AG04449 (cell line): ENCODE measurements at places on chromosomes 3 and 15.
A peak's percentile ranks its signal among the peaks of the same experiment; 100 is the strongest.

GRCh38 chr3:160027541-160028195, 39.0 kb downstream of the IL12A start:
- peak; percentile 26 for DNase-seq

- no peak for DNase-seq
Observed at GRCh38 chr3:133937061-133937686, 41.5 kb upstream of the RAB6B start.

DNA sequence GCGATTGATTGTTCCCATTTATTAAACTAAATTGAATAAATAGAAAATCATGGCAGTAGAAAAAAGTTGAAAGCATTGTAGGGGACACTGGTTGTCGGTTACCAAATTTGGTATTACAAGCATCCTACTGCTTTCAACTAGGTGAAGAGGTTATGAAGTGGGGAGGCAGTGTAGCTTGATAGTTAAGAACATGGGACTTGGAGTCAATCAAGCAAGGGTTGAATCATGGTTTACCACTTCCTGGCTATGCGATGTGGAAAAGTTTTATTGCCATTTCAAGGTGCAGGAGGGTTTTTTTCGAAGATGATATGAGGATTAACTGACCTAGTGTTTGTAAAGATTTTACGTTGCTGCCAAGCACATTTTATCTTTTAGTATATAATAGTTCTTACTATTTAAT, 318.2 kb upstream of the KCNH8 start:
- no peak for DNase-seq

DNA sequence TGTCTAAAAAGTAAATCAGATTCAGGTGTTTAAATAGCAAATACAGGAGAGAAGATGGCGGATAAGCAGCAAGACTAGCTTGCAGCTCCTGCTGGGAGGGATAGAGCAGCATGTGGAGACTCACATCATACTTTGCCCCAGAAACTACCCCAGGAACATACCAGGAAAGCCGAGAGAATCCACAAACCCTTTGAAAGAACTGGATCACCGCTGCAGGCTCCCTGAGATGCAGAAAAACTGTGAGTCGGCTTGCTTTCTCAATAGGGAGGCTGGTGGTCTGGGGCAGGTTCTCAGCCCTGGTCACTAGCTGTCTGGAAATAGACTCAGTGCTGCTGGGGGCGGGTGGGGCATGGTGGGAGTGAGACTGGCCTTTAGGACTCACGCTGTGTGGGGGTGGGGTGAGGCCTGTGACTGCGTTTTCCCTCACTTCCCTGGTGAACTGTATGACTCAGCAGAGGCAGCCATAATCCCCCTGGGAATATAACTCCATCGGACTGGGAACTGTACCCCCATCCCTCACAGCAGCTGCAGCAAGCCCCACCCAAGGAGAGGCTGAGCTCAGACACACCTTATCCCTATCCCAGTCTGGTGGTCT, 142.8 kb downstream of the CNTN6 start:
- DNase-seq, result no peak

- DNase-seq, result no peak
Observed at GRCh38 chr3:157754451-157754850, 251.2 kb upstream of the VEPH1 start.

GRCh38 chr3:112980080-112980479, 5.2 kb upstream of the CD200R1 start:
- DNase-seq, result no peak

- DNase-seq, result no peak
Observed at GRCh38 chr15:82900511-82901060, 51.9 kb downstream of the HOMER2 start.

- DNase-seq, result no peak
Observed at GRCh38 chr15:76994496-76994895, 430 bp upstream of the PSTPIP1 start.

- no peak for DNase-seq
Observed at GRCh38 chr15:71332431-71333004, 217.2 kb downstream of the THSD4 start.

- no peak for DNase-seq
Observed at GRCh38 chr3:27031476-27031875, 337.7 kb downstream of the NEK10 start.

DNA sequence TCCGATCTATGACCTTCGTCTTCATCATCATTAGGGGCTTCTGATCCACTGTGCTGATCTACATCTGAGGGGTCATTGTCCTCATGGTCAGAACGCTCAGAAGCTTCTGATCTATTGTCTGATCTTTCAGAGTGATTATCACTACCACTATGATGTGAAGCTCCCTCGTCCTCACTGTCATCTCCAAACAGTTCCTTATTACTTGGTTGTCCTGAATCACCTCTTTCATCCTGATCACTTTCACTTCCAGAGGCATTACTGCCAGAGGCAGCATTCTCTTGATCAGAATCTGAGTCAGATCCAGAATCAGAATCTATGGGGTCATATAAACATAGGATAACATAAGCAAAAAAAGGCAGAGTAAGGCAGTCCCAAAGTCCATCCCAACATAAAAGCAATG, 5.4 kb downstream of the LEO1 start:
- DNase-seq, result no peak
